ENCODE measurements at places on chromosomes 1 and 21. TPM values are rescaled to one million over a fixed set of nuclear protein-coding genes. Genes with fewer than 3 reads are reported as not detected.

DHRS3 gene
- total RNA-seq: 84.7 TPM

CFAP126 gene
- total RNA-seq: not detected

GRCh38 chr1:205523891-205524793, 19.7 kb downstream of the CDK18 start:
- DNase-seq: peak; percentile 85

SPRR2B gene
- not detected for total RNA-seq

GRCh38 chr1:41842993-41843755, 75.5 kb downstream of the HIVEP3 start:
- DNase-seq: no peak

MNDA gene
- total RNA-seq: 2.9 TPM

- no peak for DNase-seq
These were observed 82.8 kb upstream of the ATP1A1 start for GRCh38 chr1:116290085-116290705.

GRCh38 chr1:184682956-184683355, 71.7 kb downstream of the EDEM3 start:
- DNase-seq: no peak

- DNase-seq: no peak
These were observed 563.9 kb upstream of the NR5A2 start for GRCh38 chr1:199463521-199464127.

- no peak for DNase-seq
These were observed 4.6 kb downstream of the SEMA4A start for GRCh38 chr1:156157966-156158365.

- no peak for DNase-seq
These were observed 6.6 kb downstream of the SGIP1 start for GRCh38 chr1:66540434-66541032.

GRCh38 chr1:88398338-88398737, 285.7 kb upstream of the PKN2 start:
- no peak for DNase-seq

- DNase-seq: no peak
These were observed 18.5 kb downstream of the OBSCN start for GRCh38 chr1:228226141-228226874.

GRCh38 chr21:33640697-33641351, 717 bp downstream of the CRYZL1 start:
- DNase-seq: no peak

OR2M3 gene
- not detected for total RNA-seq

GRCh38 chr1:33394770-33395169, 36.1 kb downstream of the PHC2 start:
- DNase-seq: no peak

- peak; percentile 47 for DNase-seq
These were observed 33.6 kb downstream of the COL18A1 start for GRCh38 chr21:45438391-45439145.

CR1L gene
- total RNA-seq: not detected

C1orf21 gene
- 47.6 TPM for total RNA-seq

DNA sequence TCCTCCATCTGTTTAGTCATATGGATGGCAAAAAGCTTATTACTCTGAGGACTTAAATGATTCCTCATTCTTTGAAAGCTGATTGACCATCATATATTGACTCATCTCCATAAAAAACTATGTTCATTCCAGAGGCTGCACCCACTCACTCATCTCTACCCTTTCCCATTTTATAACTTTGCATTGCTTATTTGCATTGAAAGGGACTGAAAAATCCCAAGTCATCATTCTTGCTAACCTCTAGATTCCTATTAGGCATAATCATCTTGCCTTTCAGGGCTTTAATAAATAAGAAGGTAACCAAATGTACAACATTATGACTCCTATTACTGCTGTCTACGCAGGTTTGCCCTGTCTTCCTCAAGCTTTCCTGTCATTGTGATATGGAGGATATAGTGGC, 1180.3 kb upstream of the B3GALT2 start:
- DNase-seq: no peak

PLA2G4A gene
- total RNA-seq: 2.1 TPM

DNA sequence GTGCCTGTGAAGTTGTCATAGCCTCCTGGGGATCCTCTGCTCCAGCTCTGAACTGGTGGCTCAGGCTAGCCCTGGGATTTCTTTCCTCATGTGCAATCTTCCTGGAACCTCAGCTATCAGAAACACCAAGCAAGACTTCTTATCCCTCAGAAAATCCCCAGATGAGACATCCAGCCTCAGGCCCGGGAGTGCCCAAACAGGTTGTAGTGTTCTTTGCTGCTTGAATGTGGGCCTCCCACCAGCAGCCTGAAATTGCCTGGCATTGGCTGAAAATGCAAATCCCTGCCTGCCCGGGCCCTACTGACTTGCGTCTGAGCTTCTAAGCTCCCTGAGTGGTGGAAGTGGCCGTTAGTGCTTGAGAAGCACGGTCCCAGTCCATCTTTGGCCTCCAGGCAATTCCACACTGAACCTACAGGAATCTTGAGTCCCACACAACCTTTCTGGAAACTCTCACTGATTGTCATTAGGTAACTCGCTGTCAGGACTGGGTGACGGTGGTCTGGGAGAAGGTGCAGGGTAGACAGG, 146.8 kb downstream of the ZBTB18 start:
- DNase-seq: no peak

TIE1 gene
- 18.5 TPM for total RNA-seq

DNA sequence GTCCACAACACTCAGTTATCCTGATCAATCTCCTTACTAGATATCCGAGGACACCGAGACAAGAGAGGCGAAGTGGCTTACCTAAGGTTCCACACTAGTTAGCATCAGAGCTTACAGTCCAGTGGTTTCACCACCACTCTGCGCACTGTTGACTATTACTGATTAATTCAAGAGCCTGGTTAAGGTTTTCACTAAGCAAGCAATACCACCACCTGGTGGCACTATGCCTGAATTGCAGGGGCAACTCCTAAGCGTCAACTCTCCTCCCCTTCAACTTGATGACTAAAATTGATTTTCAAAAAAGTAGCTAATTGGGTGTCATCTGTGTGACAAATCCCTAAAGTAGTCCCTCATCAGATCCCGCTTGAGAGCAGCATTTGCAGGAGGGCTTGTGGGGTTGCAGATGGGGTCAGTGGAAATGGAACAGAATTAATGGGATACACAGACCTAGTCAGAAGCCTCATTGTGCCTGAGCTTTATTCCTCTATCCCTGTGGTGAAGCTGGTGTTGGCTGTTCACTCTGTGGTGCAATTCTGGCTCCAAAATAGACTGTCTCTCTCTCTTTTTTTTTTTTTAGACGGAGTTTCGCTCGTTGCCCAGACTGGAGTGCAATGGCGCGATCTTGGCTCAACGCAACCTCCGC, 9.1 kb downstream of the TTC22 start:
- no peak for DNase-seq

DNA sequence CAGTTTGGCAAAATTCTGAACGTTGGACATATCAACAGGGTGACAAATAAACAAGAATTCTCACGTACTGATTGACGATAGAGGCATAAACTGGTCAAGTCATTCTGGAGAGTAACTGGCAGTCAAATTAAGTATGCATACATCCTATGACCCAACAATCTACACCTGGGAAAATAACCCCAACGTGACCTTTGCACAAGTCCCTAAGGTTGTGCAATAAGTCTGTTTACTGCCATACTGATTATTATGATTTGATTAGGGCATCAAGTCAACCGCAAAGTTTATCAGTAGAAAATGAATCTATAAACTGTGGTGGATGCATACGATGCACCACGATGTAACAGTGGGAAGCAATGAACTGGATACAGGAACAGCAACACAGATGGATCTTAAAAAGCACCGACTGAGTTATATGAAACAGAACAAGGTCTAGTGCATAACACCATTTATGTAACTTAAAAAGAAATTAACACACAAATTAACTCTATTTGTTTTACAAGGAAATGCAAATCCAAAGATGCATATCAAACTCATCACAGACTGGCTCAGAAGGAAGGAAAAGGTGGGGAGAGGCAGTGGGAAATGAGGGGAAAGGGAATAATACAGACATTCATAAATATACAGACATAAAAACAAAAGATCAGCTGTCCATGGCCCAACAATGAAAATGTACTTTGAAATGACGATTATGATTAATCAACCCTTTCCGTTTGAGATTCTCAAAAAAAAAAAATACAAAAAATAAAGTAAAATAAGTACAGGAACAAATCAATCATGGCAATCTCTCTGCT, 41.0 kb upstream of the SEC16B start:
- no peak for DNase-seq

GRCh38 chr1:64073705-64074104, 129.7 kb upstream of the UBE2U start:
- peak; percentile 46 for DNase-seq

SLFNL1 gene
- 0.22 TPM for total RNA-seq

C1orf53 gene
- 6.2 TPM for total RNA-seq

WLS gene
- 93.2 TPM for total RNA-seq

DNA sequence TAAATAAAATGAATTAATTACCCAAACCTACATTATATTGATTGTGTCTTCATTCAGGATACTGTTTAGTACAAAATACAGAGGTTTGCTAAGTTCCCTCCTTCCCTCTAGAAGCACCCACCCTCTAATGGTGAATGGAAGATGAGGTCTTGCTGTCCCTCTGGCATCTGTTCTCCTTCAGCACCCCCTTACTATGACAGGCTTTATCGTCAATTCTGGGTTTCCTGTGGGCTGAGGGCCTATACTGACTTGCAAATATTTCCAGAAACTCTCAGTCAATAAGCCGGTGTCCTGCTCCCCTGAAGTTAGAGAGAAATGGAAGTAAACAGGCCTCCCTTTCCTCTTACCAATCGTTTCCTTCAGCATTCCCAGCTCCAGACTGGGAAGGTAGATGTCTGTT, 13.2 kb downstream of the LAX1 start:
- no peak for DNase-seq

DNA sequence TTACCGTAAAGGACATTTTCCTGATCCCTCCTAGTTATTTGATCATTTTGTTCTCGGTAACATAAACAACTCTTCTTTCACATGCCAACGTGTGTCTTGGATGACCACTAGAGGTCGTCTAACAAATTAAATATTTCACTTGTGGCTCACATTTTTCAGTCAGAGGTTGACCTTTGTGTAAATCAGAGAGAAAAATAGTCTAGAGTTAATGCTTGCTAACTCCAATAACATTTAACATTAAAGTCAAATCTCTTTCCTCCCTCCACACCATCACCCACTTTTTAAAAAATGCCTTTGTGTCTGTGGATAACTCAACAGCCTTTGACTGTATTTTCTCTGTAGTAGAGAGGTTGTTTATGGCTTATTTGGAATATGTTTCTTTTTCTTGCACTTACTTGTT, 220.5 kb upstream of the B3GALT2 start:
- no peak for DNase-seq

DNA sequence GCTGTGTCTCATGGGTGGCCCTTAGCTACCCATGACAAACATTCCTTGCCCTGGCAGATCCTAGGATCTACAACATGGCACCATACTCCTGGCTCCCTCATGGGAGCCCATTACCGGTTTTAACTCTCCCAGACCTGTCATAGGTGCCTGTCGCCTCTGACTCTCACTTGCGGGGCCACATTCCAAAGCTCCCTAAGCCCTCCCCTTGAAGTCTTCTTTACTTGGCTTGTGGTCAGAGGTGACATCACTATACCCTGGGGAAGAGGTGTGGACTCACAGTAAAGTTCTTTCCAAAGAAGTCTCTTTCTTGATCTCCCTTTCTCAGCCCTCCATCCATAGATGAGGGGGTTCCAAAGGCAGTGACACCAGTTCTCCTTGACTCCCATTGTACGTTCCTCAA, 5.4 kb upstream of the SLAMF9 start:
- DNase-seq: no peak

DNA sequence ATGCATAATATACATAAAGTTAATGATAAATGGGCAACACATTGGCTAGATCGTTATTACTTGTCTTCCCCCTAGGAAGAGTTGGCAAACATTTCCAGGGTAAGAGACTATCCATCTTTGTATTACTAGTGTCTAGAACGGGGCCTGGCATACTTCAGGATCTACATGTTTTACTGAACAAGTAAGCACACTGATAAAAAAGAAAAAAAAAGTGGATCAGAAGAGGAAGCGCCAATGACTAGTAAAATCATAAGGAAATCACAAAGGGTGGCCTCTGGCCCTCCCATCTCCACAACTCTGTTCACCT, 482 bp downstream of the TM2D1 start:
- no peak for DNase-seq

DNA sequence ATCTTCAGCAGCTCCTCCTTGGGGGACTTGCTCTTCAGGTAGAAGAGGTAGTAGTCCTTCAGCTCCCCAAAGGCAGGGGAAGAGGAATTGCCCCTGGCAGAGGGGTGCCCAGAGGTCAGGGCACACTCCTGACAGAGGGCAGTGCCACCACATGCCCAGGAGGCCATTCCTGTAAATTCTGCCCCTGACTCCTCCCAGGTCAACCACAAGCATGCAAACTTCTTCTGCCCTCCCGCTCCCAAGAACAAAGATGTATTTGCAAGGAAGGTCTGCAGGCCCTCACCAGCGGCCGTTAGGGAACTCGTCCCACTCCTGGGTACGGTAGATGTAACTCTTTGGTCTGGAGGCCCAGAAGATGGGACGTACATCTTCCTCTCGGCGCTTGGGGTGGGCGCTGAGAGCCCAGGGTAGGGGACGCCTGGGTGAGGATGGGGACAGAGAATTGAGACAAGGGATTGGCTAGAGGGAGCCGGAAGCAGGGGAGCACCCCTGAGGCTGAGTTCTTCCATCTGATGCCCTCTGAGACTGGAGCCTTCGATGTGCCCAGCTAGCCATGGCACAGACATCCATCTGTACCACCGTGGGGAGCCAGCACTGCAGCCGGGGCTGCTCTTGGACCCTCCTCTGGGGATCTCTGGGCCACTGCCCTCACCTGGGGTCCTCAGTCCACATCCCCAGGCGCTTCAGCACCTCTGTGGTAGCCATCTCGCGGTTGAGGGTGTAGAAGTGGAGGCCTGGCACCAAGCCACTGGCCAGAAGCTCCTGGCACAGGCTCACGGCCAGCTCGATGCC, 11.1 kb downstream of the MTHFR start:
- DNase-seq: peak; percentile 57

GJA8 gene
- not detected for total RNA-seq

IQGAP3 gene
- total RNA-seq: 0.56 TPM

DNA sequence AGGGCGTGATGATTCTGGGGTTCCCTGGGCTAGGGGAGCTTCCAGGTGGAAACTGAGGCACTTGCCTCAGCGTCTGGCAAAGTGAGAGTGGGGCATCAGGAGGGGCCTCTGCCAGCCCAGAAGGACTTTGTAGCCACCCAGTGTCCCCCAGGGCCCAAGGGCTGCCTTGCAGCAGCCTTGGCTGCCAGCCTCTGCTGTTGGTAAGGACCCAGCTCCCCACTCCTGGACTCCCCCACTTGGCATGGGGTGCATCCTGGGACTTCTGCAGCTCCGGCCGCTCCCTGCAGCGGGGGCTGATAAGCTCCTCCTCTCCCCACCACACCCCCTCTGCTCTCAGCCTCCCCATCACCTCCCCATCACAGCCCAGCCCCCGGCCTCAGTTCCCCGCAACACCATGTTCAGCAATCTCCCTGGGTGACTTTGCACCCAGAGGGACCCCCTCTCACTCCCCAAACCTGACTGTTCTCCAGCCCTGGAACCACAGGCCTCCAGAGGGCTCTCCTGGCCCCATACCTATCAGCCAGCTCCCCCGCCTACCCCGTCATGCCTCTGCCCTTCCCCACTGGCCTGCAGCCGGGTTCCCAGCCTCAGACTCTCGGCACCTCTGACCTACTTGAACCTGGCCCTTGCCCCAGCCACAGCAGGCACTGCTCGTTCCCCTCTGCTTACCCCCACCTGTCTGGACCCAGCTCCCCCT, 113.0 kb downstream of the CRYAA start:
- DNase-seq: peak; percentile 33

AMY1C gene
- total RNA-seq: not detected

GRCh38 chr1:186187601-186188000, 187.5 kb downstream of the TPR start:
- no peak for DNase-seq

Measured in Right ventricle myocardium superior (tissue), 1 donor.